ENCODE measurements at places on chromosomes 11 and 22.

DNA sequence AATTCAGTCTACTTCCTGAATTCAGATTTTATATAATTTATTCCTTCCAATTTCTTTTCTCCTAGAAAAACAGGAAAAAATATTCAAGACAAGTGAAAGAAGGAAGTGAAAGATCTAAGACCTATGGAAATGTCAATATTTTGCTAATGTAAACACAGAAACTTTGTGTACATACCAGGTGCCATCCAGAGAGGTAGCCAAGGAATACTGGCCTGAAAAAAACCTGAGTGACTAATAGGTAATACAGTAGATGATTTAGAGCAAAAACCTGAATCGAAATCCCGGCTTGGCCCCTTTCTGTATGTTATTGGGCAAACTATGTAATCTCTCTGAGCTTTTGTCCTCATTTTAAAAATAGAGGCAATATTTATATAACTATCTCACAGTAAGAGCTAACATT, 59.2 kb upstream of the FSHB start:
- no peak for DNase-seq

- peak; percentile 70 for DNase-seq
These were observed 64.9 kb downstream of the NAV2 start for GRCh38 chr11:19777377-19778102.

DNA sequence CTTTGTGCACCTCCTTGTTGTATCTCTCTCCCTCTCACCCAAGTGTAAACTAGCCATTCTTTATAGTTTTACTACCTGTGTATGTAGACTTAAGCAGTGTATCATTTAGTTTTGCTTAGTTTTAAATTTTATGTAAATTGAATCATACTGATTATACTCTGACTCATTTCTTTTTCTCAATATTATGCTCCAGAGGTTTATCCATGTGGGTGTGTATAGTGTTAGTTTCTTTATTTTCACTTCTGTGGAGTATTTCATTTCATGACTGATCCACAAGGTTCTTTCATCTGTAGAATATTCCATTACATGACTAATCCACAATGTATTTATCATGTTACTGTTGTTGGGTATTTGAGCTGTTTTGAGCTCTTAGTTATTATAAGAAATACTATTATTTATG, 62.0 kb downstream of the CCDC34 start:
- DNase-seq = peak; percentile 55

- no peak for DNase-seq
These were observed 239.5 kb downstream of the ST3GAL4 start for GRCh38 chr11:126594921-126595367.

GRCh38 chr11:116865696-116866095, 28.3 kb upstream of the APOA1 start:
- peak; percentile 94 for DNase-seq

- no peak for DNase-seq
These were observed 562 bp downstream of the SHANK2 start for GRCh38 chr11:71251761-71252268.

DNA sequence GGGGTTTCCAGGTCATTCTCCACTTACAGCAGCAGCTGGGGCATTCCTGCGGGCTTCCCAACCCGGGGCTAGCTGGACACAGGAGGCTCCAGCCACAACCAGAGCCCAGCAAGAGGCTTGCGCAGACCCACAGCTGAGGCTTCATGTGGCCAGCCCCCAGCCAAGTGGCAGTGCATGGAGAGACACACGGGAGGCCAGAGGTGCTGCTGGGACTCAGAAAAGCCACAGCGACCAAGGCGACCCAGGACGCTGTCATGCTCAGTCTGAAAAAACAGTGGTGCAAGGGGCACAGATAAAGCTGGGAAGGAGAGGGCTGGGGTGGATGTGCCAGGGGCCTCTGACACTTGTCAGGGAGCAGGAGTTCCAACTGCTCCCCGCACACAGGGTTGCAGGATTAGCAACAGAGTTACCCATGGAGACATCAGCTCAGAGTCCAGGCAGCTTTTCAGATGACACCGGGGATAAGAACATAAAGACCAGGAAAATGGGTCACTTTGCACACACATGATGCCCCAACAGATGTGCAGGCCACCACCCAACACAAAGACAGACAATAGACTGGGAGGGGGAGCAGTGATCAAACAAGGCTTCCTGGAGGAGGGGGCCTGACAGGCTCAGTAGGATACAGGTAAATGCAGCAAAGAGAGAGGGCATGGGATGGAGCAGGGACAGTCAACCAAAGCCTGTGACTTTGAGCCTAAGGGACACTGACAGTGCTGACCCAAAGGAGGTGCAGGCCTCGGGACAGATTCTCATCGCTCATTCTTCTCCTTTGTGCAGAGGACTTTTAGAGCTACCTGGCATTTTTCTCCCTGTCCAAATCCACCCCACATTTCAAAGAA, 6.9 kb upstream of the NEAT1 start:
- DNase-seq = no peak

- DNase-seq = no peak
These were observed 7.2 kb downstream of the SSTR3 start for GRCh38 chr22:37205046-37205445.

DNA sequence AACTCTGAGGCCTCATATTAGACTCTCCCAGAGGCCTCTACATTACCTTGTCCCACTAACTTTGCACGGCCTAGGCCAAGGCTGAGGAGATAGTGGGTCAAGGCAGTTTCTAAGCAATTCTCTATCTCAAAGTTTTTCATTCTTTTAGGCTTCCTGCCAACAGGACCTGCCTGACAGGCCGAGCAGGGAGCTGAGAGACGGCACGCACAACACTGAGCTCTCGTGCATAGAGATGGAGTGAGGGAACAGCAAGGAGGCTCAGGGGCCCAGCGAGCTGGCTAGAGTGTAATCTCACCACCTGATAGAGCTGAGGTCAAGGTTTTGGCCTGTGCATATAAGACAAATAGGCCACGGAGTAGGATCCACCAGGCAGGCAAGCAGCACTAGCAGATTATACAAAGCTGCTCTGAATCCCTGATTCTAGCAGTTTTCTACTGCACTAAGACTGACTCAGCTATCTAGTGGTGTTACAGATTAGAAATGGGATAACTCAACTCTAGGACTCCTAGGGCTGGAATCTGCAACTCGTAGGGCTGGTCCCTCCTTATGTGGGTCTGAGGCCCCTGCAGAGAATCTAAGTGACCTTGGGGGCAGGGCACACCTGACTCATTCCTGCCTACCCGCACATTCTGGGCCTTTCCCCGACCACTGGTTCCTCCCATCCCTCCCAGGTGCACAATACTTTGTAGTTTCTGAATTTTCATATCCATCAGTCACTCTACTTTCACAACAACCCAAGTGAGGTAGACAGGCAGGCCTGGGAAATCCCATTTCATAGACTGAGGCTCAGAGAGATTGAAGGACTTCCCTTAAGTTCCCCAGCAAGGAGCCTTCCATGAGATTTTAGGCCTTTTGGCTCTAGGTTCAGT, 1.7 kb downstream of the CYB5R2 start:
- no peak for DNase-seq
